ENCODE measurements at places on chromosomes 16 and 17.

- no peak for DNase-seq
Measured at GRCh38 chr17:57566721-57567120, 178.4 kb downstream of the CCDC182 start.

DNA sequence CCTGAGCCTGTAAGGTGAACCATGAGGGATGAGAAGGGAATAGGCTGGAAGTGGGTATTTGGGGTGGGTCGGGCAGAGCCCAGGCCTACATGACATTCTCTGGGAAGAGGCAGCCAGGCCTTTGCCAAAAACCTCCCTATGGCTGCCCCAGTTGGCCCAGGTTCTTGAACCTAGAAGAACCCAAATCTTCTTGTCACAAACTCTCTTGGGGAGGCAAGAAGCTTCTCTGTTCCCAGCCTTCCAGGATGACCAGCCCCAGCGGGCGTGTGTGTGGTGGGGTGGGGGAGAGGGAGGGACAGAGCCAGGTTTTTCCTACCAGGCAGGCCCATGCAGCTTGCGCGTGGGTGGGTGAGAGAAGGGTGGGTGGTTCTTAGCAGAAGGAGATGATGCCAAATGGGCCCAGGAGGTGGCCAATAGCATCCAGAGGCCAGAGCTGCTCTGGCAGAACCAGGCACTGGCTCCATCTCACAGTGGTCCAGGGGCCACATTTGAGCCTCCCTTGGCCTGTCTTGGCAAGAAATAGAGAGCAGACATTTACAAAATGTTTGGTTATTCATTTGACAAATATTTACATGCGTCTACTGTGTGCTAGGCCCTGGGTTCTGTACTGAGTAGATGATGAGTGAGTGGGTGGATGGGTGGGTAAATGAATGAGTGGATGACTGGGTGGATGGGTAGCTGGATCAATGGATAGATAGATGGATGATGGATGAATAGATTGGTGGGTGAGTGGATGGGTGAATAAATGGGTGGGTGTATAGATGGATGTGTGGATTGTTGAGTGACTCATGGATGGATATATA is 44.3 kb upstream of the PLCG2 start:
- DNase-seq = no peak

DNA sequence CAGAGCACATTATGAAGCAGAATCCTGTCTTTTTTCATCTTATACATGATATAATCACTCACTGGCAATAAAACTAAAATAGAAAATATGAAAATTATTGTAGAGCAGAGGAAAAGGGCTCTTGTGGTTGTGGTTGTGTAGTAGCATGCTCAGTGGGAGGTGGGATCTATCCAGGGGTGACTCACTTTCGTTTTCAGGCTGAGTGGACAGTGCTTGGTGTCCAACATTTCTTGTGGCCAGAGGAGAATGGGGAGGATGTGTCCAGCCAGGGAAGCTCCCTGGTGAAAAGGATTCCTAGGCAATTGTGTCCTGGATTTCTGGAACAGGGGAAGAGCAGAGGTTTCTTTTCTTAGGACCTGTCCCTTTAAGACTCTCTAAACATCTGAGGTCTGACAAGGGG is 31.9 kb upstream of the CPHXL start:
- DNase-seq = no peak

- DNase-seq = no peak
Measured at GRCh38 chr17:38673707-38674013, 1.1 kb downstream of the EPOP start.

DNA sequence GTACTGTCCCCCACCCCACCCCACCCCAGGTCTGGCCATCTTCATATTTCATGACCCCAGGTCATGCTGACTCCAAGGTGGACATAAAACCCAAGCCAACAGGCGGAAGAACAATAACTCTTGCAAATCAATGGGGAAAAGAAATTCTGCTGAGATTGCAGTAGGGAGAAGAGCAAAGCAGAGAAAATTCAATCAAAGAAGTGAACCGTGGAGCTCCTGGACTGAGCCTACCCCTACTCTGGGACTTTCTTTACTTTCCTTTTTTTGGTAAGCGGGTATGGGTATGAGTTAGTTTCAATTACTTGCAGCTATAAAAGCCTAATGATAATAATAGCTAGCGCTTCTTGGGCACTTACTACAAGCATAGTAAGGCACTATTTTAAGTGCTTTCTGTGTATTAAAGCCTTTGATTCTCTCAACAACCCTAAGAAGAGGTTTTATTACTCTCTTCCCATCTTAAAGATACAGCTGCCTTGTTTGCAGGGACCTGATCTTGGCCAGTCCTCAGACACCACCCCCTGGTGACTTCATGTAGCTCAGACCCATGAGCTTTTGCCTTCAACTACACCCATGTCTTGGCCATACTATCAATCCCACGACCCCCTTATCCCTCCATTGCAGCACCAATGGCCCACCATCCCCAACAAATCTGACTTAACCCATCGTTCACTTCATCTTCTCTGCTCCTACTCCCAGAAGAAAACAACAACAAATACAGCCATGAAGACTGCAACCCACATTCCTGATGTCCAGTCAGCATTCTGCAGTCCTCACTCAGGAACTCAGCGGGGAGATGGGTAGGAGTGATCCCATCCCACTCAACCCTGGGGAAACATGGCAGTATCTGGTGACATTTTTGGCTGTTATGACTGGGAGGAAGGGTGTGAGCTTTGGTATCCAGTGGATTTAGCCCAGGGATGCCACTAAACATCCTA is 4.4 kb downstream of the GGA2 start:
- no peak for DNase-seq

DNA sequence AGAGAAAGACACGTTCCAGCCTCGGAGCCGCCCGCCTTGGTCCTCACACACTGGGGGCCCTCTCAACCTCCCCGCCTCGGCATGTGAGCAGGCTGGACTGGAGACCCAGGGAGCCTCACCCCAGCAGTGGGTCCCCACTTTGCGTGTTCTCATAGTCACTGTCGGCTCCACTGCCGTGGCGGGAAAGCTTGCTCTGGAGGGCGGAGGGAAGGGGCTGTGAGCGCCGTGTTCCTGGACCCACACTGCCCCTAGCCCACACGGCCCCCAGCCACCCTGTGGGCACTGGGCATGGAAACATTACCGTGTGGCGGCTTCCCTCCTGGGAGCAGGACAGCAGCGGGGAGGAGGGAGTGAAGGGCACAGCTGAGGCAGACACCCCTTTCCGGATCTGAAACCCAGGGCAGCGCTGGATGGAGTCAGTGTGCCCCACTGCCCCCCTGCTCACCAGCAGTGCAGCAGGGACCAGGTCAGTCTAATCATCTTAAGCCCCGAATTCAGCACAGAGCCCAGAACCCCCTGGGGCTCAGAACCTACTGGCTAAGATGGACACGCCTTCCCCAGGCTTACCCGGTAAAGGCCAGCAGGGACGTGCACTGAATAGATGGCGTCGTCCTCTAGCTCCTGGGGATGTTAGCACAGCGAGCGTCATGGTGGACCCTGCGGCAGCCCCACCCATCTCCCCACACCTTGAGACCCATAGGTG is 7.2 kb downstream of the TP53I13 start:
- DNase-seq = no peak

Data from HuH-7 (cell line).